Fibroblast of skin of left quadriceps (primary cell): ENCODE measurements at places on chromosomes 4 and X.

GRCh38 chr4:24202579-24202978 lies 312.7 kb upstream of the PPARGC1A start:
- no peak for DNase-seq

DNA sequence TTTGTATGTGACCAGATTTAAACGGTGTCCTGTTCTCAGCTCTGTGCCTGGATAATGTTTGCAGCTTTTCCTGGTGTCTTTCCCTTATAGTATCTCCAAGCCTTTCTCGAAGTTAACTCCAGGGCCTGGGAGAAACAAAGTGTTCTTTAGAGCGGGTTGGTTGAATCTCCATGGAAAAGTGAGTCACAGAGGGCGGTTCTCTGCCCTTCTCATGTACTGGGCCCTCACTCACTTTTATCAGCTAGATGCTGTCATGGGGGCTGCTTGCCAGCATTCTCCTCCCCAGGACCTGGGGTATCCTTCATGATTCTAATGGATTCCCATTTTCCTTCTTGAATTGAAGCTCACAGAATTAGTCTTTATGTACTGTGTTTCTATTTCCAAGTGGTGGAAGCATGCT lies 46.1 kb upstream of the MAGEC2 start:
- no peak for DNase-seq

GRCh38 chrX:123803331-123803983 lies 56.4 kb upstream of the XIAP start:
- no peak for DNase-seq

DNA sequence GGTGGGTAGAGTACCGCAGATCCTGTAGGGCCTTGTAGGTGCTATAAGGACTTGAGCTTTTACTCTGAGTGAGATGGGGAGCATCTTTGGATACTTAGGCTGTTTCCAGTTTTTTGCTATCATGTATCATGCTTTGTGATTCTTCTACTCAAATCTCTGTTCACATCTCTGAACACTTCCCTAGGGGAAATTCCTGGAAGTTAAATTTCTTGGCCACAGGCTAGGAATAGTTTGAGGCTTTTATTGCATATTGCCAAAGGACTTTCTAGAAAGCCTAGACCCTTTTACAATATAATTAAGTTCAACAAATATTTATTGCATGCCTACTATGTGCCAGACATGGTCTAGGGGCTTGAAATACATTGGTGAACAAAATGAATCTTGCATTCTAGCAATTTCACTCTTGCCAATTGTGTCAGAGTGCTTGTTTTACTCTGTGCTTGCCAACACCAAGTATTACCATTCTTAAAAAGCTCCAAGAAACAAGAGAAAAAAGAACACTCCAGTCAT lies 4.1 kb upstream of the PGRMC1 start:
- no peak for DNase-seq

DNA sequence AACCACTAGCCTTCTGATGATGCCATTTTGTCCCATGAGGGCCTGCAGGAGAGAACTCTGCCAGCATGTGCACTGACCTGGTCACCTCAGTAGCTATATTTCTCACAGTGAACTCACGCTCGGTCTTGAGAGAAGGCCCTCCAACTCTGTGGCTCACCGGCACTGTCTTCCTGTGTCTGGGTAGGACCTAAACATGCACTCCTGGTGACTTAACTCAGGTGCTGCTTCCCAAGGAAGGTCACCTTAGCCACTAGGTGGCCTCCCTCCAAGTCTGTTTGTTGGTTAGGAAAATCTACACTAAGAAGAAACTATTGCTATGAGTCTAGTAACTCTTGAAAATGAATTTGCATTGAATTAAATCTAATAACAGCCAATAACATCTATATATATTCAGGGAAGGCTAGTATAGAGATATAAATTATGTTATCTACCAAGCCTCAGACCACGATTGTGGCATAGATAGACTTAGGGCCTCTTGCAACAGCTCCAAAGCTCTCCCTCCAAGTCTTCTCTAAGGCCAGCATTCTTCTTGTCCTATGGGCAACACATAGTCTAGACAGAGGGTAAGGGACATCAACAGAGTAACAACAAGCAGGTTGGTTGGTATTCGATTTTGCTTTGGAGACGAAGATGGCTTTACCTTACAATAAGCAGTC lies 24.7 kb downstream of the TLR10 start:
- no peak for DNase-seq

DNA sequence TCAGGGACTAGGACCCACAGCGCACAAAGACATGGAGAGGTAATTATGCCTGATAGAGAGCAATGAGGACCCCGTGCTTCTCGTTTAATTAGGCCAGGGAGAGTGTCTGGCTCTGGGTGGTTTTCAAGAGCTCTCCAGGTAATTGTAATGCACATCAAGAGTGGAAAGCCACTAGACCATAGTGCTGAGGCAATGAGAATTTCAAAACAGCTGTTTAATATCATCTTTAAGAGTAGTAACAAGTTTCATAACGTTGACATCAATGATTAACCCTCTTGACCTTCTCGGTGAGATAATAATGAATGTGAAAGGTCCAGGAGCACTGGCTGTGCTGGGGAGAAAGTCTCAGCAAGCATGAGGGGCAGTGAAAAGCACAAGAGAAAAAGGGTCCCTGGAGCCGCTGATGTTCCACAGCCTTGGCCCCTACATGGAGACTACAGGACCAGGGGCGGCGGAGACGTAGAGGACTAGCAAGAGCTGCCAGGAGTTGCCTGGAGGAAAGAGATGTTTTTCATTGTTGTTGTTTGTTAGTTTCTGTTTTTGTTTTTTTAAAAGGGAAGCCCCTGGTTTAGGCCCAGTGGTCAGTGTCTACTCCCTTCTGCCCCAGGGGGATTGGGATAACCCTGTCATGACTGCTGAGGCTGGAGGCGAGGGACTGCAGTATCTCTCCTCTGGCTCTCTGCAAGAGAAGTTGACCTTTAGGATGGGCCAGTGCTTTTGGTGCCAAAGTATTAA lies 14.8 kb upstream of the CXCR3 start:
- no peak for DNase-seq

- no peak for DNase-seq
These were observed 105.8 kb downstream of the FAT4 start for GRCh38 chr4:125420526-125420925.

GRCh38 chrX:68087526-68087925 lies 345.8 kb downstream of the OPHN1 start:
- no peak for DNase-seq

DNA sequence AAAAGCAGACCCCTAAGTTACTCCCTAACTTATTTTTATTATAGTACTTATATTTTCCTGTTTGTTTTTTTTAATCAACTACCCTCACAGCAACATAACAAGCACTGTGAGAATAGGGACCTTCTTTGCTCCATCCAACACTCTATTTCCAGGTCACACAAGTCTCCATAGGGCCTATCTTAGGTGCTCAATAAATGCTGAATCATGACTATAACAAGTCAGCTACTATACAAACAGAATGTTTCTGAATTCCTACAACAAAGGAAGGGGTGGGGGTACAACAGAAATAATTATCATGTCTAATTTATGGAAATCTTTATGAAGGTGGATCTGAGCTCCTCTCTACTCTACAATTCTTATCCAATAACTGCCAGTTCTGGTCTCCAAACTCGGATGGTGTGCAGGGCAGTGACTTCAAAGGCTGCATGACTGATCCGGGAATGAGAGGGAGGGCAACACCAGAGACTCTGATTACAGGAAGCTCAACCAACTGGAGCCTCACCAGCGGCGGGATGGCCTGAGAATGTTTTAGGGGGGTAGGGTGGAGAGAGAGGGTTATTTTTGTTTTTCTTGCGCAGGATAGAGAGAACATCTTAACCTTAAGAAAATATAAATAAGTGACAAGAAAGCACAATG lies 71.1 kb downstream of the HADH start:
- no peak for DNase-seq

DNA sequence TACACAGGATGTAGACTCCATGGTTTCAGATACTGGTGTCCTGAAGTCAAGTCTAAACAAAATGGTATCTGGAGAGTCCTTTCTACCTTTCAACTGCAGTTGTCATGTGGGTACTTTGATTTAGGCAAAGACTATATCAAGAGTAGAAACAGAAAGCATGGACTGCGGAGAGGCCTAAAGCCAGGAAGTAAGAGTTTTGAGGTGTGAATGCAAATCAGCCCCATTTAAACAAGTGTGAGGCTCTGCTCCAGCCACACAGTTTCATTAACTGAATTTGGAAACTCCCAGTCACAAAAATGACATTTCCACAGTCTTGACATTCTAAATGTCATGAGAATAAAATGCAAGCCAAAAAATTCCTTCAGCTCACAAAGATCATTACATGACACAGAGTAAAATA lies 87.2 kb upstream of the MCF2 start:
- no peak for DNase-seq

DNA sequence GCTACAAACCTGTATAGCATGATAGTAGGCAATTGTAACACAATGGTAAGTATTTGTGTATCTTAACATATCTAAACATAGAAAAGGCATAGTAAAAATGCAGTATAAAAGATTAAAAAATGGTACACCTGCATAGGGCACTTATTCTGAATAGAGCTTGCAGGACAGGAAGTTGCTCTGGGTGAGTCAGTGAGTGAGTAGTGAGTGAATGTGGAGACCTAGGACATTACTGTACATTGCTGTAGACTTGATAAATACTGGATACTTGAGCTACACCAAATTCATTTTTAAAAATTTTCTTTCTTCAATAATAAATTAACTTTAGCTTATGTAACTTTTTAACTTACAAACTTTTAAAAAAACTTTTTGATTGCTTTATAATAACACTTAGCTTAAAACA lies 68.2 kb upstream of the MAML3 start:
- DNase-seq, result no peak

DNA sequence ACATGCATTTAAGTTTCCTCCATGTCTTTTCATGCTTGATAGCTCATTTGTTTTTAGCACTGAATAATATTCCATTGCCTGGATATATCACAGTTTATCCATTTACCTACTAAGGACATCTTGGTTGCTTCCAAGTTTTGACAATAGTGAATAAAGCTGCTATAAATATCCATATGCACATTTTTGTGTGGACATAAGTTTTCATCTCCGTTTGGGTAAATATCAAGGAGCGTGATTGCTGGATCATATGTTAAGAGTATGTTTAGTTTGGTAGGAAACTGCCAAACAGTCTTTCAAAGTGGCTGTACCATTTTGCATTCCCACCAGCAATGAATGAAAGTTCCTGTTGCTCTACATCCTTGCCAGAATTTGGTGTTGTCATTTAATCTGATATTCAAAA lies 172.5 kb downstream of the DHX15 start:
- DNase-seq, result no peak

GRCh38 chr4:157023941-157024340 lies 52.0 kb upstream of the GLRB start:
- DNase-seq, result no peak

- no peak for DNase-seq
These were observed 23.4 kb downstream of the TAB3 start for GRCh38 chrX:30865612-30866011.

DNA sequence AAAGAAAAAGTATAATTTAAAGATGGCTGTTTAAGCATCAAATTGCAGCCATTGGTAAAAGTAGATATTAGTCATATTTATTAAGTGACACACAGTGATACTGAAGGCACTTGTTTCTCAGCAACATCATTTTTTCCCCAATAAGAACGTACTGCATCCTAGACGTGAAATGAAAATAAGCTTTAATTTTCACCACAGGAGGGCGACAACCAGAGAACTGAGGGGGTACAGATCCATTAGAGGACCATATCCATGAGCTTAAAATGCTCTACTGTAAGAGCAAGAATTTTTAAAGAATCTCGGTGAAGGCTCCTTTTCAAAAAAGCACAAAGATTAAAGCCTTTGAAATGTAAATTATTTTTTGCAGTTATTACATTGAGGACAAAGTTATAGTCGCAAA lies 33.4 kb downstream of the FRG1 start:
- no peak for DNase-seq

- no peak for DNase-seq
These were observed 203.0 kb upstream of the GEMIN8 start for GRCh38 chrX:14232688-14233087.

- DNase-seq, result no peak
These were observed 238.6 kb downstream of the TRIML1 start for GRCh38 chr4:188377816-188378215.

- no peak for DNase-seq
These were observed 159.4 kb upstream of the GPC4 start for GRCh38 chrX:133574716-133575115.

DNA sequence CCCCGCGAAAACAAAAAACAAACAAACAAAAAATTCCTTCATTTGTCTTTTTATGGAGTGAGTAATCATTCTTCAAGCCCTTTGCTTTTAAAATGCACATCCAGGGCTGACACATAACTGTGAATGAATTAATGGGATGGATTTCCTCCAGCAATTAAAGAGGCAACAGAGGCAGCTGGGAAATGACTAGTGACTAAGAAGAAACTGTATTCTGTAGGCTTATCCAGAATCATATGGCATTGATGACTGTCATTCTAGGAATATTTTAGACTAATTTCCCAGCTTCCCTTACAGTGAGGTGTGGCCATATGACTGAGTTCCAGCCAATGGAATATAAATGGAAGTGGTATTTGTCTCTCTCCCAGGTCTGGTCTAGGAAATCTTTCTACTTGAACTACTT lies 46.8 kb upstream of the PDE5A start:
- DNase-seq, result no peak

GRCh38 chr4:160235285-160235684 lies 1132.4 kb downstream of the RAPGEF2 start:
- no peak for DNase-seq

- DNase-seq, result no peak
These were observed 143.5 kb upstream of the PBDC1 start for GRCh38 chrX:76029385-76029784.

DNA sequence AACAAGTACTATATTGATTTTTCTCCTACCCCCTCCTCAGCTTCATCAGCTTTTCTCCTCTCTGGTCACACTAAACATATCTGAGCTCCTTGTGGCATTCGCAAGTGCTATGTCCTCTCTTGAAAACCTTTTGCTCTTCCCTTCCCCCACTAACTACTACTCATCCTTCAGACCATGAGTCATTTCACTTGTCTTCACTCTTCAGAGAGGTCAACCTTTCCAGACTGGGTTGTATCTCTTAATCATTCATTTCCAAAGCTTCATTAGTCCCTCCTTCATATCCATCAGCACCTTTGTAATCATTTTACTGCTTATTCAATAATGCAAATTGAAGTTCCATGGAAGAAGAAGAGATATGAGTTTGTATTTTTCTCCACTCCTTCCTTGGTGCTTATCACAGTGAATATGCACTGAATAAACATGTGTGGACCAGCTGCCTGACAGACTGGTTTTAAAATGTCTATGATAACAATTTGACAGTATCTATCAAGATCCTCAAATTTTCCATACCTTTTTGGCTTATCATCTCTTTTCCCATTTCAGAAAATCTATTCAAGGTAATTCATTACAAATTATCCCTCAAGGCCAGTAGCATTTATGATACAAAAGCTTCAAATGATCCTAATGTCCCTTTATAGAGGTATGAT lies 28.4 kb downstream of the DDX60L start:
- DNase-seq, result peak; percentile 29

DNA sequence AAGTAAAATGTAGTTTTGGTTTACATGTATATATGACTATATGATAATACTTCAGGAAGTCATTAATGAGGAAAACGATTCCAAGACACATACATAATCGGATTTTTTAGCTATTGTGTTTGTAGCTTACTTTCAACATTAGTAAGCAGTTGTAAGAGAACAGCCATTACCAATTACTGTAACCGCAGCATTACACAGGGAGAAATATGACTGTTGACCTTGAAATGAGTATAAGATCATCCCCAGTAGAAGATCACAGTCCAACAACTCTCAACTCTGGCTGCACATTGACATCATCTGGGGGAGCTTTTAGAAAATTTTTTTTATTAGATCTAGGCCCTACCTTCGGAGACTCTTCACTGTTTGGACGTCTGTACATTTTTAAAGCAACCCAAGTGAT lies 762.0 kb upstream of the MAGEB2 start:
- no peak for DNase-seq
